GM20000 (cell line): ENCODE measurements at places on chromosomes 4 and X.

DNA sequence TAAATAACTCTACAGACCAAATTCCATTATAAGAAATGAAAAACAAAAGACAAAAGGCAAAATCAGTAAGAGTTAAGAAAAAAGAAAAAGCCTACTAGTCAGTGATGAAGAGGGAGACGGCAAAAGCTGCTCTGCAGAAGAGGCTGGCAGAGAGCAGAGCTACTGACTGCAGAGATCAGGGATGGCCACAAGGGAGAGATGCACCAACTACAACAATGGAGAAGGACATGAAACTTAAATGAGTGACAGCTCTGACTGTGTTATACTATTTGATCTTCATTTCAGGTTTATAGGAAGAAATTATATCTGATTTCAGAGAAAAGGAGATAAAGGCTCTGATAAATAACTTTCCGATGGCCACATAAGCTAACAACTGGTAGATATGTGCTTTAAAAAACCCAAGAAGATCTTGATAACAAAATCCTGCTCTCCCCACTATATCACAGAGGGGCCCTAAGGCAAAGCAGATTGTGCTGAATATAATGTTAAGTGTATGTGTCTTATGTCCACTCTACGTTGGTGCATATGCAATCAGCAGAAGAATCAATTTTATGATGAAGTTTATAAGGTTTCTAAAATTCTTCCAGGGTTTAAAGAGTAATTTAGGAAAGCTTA lies 58.4 kb upstream of the COX18 start:
- DNase-seq = no peak

GRCh38 chrX:150464001-150464400 lies 100.9 kb downstream of the MAMLD1 start:
- no peak for DNase-seq

DNA sequence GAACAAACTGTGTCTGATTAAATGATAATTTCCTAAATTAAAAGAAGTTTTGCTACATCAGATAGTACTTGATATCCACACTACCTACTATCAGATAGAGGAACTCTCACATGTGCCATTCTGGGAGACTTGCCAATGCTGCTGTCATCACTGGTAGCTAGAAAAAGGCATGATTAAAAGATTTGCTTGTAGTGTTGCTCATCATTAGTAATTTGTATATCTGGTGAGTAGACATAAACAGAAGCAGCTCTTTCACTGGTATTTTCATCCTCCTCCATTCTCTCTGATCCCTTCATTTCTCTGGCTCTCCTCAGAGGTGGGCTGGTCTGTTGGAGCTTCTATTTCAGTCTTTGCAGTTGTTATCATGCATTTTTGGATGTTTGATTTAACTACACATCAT lies 56.0 kb downstream of the SPRY1 start:
- no peak for DNase-seq

DNA sequence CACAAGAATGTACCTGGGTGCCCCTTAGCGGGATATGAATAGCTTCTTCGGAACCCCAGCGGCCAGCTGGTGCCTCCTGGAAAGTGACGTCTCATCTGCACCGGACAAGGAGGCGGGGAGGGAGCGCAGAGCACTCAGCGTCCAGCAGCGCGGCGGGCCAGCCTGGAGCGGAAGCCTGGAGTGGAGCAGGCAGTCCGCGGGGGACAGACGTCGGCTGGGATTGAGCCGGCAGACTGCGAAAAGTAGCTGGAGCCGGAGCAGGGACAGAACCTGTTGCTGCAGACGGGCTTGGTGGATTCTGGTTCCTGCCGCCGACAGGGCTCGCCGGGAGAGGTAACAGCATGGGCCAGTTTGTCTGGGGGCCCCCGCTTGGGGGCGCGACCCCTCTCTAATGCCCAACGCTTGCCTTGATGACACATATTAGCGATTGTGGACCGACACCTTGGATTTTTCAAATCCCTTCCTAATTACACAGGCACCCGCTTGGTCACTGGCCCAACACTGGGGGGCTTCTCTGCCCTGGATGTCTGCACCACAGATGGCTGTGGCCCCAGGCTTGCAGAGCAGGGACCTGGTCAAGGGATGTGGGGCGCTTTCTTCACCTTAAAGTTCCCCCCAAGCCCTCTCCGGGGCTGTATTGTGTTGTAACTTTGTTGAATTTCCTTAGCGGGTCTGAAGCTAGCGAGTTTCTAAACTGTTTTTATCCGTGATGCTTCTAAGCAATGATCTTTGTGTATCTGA lies at the start of gene NPFFR2:
Gene NPFFR2, plus strand, starts transcription at position 133 of the 741 bp plus-strand sequence. CDS start 96,592 bp downstream, outside the sequence.
- DNase-seq = no peak

DNA sequence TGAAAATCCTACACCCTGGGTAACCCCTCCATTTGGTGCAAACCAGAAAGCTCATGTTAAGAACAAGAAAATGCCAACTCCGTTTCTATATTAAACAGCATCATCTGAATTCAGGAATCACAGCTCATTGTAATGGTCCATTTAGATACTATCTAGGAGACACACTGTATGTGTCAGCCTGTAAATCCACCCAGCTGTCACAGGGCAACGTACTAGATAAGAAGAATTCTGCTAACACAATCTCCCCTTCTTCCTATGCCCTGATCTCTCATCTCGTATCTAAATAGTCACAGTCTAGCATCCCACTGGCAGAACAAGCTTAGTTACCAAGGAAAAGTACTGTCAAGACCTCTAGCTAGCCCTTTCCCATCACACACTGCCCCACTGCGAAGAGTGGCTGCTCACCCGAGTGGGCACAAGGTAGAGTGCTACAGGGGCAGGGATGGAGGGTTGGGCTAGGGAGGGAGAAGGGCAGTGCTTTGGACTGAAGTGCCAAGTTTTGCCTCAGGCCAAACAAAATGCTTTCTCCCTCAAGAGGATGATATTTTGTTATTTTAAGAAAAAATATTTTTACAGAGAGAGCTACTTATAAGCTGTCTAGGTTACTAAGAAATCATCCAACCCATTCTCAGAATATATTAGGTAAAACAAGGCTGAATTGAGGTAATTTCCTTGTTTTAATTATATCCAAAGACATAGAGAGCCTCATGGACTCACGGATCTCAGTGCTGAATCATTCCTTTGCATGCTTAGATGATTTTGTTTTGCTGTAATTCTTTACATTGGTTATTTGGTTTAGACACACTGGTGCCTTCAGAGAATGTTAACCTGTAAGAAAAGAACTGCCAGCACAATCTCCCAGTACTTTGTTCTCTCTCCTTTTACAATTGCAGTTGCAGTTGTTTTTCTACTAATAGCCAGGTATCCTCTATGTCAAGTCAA lies 196.6 kb downstream of the PRDM5 start:
- DNase-seq = no peak

DNA sequence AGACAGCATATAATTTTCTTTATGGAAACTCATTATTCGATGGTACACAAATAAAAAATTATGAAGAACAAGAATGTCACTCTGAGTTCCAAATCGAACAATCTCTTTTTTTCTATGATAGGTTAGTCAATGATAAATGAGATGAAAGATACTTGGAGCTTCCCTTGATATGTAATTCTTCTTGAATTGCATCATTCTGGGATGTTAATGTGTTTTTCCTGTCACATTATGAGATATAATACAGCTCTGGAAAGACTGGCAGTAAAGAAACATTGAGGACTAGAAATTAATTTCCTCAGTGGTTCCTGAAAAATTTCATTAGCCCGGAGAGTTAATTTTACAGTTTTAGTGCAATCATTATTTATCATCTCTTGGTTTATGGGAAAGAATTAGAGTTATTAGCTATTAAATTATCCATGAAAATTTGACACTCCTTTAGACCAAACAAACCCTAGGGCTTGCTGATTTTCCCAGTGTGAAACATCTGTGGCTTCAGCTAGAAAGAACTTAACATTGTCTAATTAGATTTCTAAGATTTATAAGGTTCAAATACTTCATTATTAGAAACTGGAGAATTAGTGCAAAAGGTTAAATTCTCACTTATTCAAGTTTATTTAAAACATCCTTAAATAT lies 1546.6 kb upstream of the TENM3 start:
- DNase-seq = no peak

- DNase-seq = no peak
These were observed 36.8 kb downstream of the KIAA0232 start for GRCh38 chr4:6819295-6819694.

DNA sequence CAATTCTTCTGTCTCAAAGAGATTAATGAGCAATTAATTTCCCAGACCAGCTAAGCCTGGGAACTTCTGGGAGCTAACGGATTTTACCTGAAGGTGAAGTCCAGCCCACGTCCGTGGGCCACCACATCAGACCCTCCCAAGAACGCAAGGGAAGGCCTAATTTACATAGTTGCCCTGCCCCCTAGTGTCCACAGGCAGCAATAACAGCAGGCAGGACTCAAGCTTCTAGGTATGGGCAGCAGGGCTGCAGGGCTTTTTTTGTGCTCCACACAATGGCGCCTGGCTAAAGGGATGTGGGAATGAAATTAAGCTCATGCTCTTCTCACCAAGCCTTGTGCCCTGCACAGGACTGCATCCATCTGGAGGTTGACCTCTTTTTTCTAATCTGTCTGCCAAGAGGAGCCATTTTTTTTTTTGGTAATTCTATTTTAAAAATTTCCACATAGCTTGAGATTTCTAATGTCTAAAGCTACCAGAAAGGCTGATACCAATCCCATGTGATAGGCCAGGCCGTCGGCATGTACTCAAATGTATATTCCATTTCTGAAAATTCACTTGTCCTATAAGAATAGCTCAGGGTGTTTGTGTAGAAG lies 111.9 kb upstream of the TMEM164 start:
- DNase-seq = peak; percentile 51

- DNase-seq = no peak
These were observed 81.4 kb downstream of the ANTXR2 start for GRCh38 chr4:79991601-79992000.

DNA sequence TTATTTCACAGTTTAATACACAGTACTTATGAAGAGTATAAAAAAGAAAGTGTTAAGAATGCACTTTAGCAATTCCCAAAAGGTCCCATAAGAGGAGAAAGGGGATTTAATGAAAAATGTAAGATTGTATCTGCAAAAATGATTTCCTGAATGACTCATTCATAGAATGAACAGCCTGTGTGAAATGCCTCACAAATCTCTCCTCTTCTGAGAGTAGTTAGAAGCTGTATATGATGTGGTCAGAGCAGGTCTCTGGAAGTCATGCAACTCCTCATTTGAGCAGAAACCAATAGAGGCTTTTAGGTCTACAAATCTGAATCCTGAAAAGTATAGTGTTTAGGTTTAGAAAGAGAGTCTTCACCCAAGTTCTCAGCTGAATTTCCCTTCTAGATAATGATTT lies 381.3 kb upstream of the INTU start:
- DNase-seq = no peak

GRCh38 chr4:114603497-114603896 lies 4.9 kb downstream of the UGT8 start:
- peak; percentile 83 for DNase-seq

- DNase-seq = no peak
These were observed 44.8 kb downstream of the UGT2A3 start for GRCh38 chr4:68906780-68907137.

- peak; percentile 73 for DNase-seq
These were observed 1.0 kb upstream of the PDGFRA start for GRCh38 chr4:54228056-54228527.

DNA sequence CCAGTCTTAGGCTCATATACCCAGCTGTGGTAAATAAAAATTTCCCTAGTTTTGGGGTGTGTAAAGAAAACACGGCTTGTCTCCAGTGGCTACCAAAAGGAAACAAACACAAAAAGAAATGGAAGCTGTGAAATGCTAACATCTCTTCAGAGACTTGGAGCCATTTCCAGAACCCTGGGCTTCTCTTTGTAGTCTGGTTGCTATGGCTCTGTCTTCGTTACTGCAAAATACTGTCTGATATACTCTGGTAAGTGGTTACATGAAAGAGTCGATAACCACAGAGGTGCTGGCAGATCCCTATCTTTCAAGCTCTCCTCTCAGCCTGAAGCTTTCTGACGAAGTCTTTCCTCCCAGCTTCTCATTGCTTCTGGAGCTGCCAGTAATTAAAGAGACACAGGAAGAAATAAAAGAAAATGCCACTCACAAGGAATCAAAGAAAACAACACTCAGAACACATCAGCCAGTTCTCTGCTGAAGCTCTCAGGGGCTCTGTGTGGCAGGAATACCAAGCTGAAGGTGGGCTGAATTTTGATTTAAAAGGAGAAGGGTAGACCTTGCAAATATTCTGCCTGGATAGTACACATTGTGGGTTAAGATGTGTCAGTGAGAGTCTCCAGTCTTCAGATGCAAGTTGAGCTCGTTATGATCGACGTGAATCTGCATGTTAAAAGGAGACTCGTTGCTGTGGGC lies 107.6 kb upstream of the FAM9C start:
- no peak for DNase-seq

DNA sequence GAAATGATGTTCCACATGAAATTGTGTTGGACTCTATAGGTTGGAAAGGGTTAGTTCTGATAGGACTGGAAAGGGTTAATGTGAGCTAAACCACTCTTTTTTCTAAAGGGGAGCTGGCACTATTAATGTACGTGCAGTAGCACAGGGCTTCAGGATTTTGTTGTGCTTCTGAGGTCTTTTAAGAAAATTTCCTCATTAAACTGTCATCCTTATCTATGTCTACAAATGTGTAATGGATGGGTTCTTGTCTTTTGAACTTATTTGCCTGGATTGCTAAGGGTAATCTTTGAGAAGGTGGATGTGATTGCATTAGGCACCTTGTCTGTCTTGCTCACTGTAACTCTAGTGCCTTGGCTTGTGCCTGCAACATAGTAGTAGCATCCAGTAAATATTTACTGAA lies 106.0 kb upstream of the SLC4A4 start:
- no peak for DNase-seq

- no peak for DNase-seq
These were observed 73.9 kb upstream of the ZCCHC13 start for GRCh38 chrX:74230094-74230493.

- DNase-seq = no peak
These were observed 195.7 kb upstream of the GK2 start for GRCh38 chr4:79603681-79604080.

- no peak for DNase-seq
These were observed 33.8 kb downstream of the GALNT7 start for GRCh38 chr4:173202395-173202794.

GRCh38 chr4:152033621-152034020 lies 272.8 kb upstream of the GATB start:
- no peak for DNase-seq

GRCh38 chr4:39976945-39977488 lies 694 bp downstream of the PDS5A start:
- DNase-seq = peak; percentile 71

GRCh38 chrX:119503484-119503861 lies 35.2 kb downstream of the SLC25A5 start:
- no peak for DNase-seq

- peak; percentile 24 for DNase-seq
These were observed 144.0 kb downstream of the SH3KBP1 start for GRCh38 chrX:19743386-19743785.

GRCh38 chrX:10031746-10032145 lies 64.6 kb downstream of the CLDN34 start:
- DNase-seq = no peak

DNA sequence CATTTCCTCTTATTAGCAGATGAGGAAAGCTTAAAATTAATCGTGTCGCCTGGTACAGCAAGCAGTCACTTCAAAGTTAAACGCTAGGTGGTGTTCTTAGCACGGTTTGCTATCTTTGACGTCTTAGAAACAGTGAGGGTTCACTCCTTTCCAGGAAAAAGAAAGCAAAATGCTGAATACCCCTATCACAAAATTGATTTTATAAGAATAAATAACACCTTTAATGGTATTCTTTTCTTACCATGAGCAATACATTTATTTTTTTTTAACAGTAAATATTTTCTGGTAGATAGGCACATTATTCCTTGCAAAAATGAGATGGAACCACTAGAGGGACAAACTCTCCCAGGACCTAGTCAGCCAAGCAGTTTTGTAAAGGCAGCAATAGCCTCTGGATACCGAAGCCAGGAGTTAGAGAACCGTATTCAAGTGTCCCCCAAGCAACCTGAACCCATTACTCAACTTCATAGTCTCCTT lies 153.9 kb downstream of the KDR start:
- DNase-seq = peak; percentile 35
